Endothelial cell (in vitro differentiated cells): ENCODE measurements at places on chromosomes 1 and 21.

GRCh38 chr1:80085067-80085466 lies 1078.5 kb upstream of the ADGRL4 start:
- no peak for DNase-seq

DNA sequence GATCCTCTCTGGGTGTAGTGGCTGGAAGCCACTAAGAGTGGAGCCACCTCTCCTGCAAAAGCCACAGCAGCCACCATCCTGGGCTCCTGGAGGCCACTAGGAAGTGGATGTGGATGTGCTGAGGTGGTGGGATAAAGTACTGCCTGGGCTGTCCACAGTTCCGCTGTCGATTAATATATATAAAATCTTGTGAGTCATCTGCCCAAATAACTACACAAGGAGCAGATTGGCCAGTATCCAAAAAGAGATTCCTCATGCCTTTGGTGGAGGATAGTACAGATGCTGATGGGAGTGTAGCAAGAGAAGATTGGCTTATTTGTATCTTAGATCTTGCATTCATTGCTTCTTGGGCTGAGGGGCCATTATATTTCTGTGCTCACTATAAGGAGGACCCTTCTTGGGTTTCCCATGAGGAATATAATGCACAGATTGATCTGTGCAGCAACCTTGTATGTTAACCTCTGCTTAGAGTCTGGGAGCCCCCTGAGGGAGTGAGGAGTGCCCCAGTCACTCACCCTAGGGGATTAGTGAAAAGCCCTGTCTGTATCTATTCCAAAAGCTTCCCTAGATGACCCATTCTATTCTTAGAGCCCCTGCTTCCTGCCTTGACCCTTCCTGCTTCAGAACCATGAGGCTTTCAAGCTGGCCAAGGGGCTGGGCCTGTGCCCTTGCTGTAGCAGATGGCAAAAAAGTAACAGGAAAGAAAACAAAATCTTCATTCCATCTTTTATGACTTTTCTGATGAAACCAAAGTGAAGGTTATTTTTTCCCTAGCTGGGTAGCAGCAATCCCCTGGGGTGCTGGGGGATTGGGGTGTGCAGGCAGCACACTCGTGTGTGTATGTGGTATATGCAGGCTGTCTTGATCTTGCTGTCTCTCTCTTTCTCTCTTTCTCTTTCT lies 31.7 kb downstream of the RCSD1 start:
- DNase-seq = no peak

GRCh38 chr1:92826792-92827191 lies 5.0 kb upstream of the RPL5 start:
- DNase-seq = no peak

GRCh38 chr1:16617778-16618580 lies 4.6 kb upstream of the NBPF1 start:
- no peak for DNase-seq

GRCh38 chr1:3477241-3477995 lies 23.0 kb downstream of the ARHGEF16 start:
- DNase-seq = peak; percentile 62

DNA sequence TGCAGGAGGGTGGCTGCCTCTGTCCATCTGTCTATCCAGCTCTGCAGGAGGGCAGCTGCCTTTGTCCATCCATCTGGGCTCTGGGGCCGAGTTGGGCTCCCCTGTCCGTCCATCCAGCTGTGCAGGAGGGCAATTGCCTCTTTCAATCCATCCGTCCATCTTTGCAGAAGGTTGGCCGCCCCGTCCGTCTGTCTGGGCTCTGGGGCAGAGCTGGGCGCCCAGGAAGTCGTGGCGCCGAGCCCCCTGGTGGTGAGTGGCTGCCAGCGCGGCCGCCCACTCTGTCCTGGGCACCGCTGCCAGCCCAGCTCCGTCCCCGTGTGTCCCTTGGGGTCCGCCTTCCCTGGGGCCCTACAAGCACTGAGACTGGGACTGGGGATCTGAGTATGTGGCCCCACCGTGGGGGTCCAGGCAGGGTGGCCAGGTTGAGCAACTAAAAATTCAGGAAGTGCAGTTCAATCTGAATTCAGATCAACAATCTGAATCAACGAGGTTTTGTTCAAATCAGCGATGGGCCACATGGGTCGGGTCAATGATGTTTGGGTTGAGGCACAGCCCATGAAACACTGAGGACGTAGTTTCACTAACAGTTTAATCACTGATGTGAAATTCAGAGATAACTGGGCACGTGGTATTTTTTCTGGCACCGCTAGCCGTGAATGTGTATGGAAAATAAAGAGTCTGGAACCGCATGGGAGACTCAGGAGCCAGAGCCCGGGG lies 99.1 kb upstream of the ACTRT2 start:
- DNase-seq = no peak

- DNase-seq = no peak
Measured at GRCh38 chr1:228390649-228391048, 16.0 kb downstream of the TRIM11 start.

- no peak for DNase-seq
Measured at GRCh38 chr1:8554956-8555534, 237.1 kb downstream of the SLC45A1 start.

GRCh38 chr1:90413519-90413918 lies 303.6 kb downstream of the BARHL2 start:
- no peak for DNase-seq

DNA sequence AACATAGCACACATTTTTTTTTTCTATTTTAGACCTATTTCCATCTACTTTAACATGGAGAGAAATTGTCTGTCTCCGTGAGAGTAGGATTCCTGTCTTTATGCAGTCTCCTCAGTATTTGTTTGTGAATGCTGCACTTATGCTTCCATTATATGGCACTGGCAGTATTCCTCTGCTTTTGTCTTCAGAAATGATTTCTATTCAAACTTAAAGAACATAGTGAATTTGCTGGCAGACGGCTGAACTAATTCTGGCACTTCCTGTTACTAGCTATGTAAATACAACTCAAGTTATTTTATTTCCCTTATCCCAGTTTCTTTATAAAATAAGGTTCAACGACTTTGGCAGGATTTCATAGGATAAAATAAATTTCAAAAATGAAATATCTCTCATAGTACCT lies 45.3 kb downstream of the KCTD3 start:
- no peak for DNase-seq

GRCh38 chr21:45405819-45406762 lies 1.1 kb downstream of the COL18A1 start:
- peak; percentile 53 for DNase-seq

GRCh38 chr1:152251391-152251790 lies 27.4 kb upstream of the HRNR start:
- DNase-seq = no peak

GRCh38 chr1:21647431-21648351 lies 21.5 kb downstream of the RAP1GAP start:
- DNase-seq = peak; percentile 83

GRCh38 chr1:17682400-17682799 lies 72.7 kb upstream of the ACTL8 start:
- no peak for DNase-seq

GRCh38 chr1:243628476-243628907 lies 221.6 kb downstream of the AKT3 start:
- DNase-seq = no peak

DNA sequence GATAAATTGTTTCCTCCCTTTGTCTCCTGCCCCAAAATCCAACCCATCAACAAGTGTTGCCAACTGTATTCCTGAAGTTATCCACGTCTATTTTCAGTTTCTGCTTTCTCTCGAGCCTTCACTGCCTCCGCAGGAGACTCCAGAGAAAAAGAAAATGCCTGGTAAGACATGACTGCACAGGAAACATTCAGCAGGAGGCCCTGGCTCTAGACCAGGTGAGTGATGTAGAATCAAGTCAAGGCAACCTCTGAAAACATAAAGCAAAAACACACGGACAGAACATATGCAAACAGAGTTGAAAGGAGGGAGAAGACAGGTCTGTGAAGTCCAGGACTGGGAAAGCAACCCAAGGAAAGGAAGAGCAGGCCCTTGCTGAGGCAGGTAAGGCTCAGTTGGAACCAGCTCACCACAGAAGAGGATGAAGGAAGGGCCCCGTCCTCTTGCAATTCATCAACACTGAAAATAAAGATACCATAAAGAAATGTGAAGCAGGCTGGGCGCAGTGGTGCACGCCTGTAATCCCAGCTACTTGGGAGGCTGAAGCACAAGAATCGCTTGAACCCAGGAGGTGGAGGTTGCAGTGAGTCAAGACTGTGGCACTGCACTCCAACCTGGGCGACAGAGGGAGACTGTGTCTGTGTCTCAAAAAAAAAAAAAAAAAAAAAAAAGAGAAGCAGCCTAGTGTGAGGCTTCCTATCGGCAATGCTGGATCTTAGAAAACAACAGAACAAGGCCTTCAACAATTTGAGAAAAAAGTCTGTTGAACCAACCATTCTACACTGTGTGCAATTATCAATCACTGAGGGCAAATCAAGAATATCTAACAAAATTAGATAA lies 8.8 kb downstream of the NOL9 start:
- DNase-seq = no peak
